ENCODE measurements at places on chromosomes 3 and 15. TPM values are rescaled to one million over a fixed set of nuclear protein-coding genes. Genes with fewer than 3 reads are reported as not detected.
A peak's percentile ranks its signal among the peaks of the same experiment; 100 is the strongest.

The CCR9 gene
- total RNA-seq, result 0.09 TPM

The NOX5 gene
- total RNA-seq, result 0.09 TPM

The LEKR1 gene
- 0.27 TPM for total RNA-seq

The TPRG1 gene
- 2.7 TPM for total RNA-seq

- H3K27ac ChIP-seq, result no peak overlapping the region
- no peaks in the 10 kb centered on the region for H3K36me3 ChIP-seq
- no peak for DNase-seq
- H3K27me3 ChIP-seq, result peaks cover 34% of the 10 kb centered on the region
Observed at GRCh38 chr3:129046037-129046731, 14.4 kb upstream of the GP9 start.

DNA sequence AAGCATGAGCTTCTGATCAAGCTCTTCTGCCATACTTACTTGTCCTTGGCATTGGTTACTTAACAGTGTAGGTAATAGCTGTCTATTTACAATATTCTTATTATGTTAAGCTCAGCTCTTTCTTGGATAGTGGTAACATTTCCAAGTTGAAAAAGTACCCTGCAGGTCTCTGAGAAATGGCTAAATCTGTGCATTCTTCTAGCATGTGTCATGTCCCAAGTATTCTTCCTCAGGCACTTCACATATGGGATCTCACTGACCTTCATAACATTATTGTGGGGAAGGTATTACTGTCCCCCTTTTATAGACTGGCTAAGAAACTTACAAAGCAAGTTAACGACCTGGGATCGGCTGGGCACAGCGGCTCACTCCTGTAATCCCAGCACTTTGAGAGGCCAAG, 236.1 kb downstream of the RORA start:
- H3K4me1 ChIP-seq, result peaks cover 9% of the 10 kb centered on the region
- no peak overlapping the region for H3K27ac ChIP-seq
- H3K27me3 ChIP-seq, result no peaks in the 10 kb centered on the region
- DNase-seq, result no peak
- no peak overlapping the region for H3K4me3 ChIP-seq

DNA sequence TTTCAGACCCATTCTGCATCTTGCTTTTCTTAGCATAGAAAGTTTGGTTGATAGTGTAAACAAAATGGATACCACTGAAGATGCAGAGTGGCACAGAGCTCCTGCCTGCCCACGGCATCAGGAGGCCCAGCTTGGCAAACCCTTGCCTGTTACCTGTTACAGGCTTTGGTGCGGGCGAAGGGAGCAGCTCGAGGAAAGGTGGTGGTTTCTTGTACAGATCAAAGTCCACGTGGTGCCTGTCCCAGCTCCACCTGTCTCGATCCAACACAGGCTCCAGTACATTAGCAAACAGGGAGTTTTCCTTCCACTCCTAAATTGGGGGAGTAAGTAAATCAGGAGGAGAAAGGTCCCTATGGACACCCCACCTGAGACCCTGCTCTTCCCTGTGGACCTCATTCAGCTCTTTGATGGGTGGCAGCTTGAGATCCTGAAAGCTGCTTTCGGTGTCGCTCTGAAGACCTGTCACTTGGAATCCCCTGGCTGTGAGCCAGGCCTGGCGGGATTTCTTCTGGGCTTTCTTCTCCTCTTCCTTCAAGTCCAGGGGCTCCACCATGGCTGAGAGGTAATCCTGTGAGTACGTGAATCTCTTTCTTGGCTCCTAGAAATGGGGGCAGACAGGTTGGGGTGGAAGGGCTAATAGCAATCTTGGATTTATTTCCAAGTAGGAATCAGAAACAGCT, 35.7 kb downstream of the ACAD9 start:
- DNase-seq, result no peak
- H3K36me3 ChIP-seq, result peaks cover 65% of the 10 kb centered on the region
- H3K27me3 ChIP-seq, result no peaks in the 10 kb centered on the region

- peaks cover 4% of the 10 kb centered on the region for H3K27me3 ChIP-seq
- H3K36me3 ChIP-seq, result no peaks in the 10 kb centered on the region
- no peaks in the 10 kb centered on the region for H3K4me1 ChIP-seq
- no peak for DNase-seq
Observed at GRCh38 chr15:75827691-75828090, 15.6 kb upstream of the UBE2Q2 start.

GRCh38 chr3:53016236-53016635, 29.6 kb downstream of the SFMBT1 start:
- no peaks in the 10 kb centered on the region for H3K36me3 ChIP-seq
- no peak for DNase-seq
- H3K4me1 ChIP-seq, result no peaks in the 10 kb centered on the region
- H3K27ac ChIP-seq, result no peak overlapping the region
- no peak overlapping the region for H3K4me3 ChIP-seq
- no peaks in the 10 kb centered on the region for H3K27me3 ChIP-seq

DNA sequence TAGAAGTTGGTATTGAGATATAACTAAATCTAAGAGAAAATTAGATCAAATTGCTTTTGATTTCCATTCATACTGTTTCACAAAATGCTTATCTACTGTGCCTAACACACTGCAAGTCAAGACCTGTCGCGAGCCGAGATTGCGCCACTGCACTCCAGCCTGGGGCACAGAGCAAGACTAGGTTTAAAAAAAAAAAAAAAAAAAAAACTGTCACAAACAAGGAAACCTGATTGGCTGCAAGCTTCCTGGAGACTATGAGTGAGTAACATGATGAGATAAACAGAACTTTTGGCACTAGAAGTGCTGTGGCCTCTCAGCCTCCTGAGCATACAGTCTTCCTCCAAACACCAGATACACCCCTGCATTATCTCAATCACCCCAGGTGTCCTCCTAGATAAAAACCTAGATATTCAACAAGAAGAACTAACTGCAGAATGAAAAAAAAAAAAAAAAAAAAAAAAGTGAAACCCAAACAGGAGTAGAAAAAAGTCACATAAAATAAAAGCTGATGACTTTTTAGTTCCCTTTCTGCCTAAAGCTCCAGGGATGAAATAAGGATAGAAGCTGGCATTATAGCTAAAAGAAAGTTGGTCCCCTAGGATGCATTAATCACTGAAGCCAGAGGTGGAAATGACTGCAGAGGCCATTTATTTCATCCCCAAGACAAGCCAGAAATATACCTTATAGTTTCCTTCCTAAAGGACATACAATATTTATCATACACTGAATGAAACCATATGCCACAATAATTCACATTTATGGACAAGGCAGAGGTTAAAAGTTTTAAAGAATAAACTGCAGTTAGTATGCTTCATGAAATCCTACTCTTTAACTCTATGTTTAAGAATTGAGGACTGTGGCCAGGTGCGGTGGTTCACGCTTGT, 82.4 kb downstream of the P3H2 start:
- no peak overlapping the region for H3K4me3 ChIP-seq
- peak overlapping the region; percentile 56 for H3K27ac ChIP-seq
- no peaks in the 10 kb centered on the region for H3K27me3 ChIP-seq

GRCh38 chr3:56869157-56869889, 67.6 kb upstream of the ARHGEF3 start:
- no peak overlapping the region for H3K27ac ChIP-seq
- H3K4me1 ChIP-seq, result no peaks in the 10 kb centered on the region
- H3K27me3 ChIP-seq, result no peaks in the 10 kb centered on the region
- DNase-seq, result no peak

GRCh38 chr15:60580650-60581376, 101.9 kb upstream of the ICE2 start:
- no peaks in the 10 kb centered on the region for H3K4me1 ChIP-seq
- H3K27me3 ChIP-seq, result no peaks in the 10 kb centered on the region
- no peak for DNase-seq
- no peak overlapping the region for H3K4me3 ChIP-seq
- no peak overlapping the region for H3K27ac ChIP-seq

DNA sequence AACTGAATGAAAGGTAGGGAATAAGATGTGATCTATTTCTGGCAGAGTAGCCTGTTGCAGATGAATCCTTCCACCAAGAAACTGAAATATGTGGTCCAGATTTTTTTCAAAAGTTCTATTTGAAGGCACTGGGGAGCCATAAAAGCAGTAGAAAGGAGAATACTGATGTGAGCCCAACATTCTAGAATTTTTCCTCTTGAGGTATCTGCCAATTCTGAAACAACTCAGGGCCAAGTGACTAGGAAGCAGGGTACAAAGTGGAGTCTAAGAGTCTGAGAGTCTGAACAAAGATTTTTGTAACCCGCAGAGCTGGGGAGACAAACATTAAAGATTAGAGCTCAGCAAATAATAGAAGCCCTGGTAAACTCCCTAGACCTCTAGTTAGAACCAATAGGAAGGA, 58.3 kb upstream of the SLCO3A1 start:
- no peaks in the 10 kb centered on the region for H3K27me3 ChIP-seq
- no peak overlapping the region for H3K4me3 ChIP-seq
- no peak overlapping the region for H3K27ac ChIP-seq
- peak; percentile 67 for DNase-seq
- H3K4me1 ChIP-seq, result no peaks in the 10 kb centered on the region
- no peaks in the 10 kb centered on the region for H3K36me3 ChIP-seq

DNA sequence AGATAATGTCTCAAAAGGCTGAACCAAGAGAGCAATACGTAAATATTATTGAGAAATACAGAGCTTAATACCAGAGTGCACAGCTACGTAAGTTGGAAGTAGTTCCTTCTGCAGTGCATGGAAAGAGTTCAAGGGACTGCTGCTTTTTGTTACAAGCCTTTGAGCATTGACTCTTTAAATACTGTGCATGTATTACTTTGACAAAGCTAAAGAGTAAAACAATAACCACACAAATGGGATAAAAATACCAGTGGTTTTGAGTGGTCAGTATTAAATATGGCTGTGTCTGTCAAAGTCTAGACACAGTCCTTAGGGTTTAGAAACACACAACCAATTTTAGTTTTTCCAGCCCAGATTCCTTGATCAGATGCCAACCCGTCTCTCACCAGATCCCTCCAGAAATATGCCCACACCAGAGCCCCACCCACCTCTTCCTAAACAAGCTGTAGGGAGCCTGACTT, 62.1 kb downstream of the SSR3 start:
- no peaks in the 10 kb centered on the region for H3K27me3 ChIP-seq
- no peaks in the 10 kb centered on the region for H3K36me3 ChIP-seq
- no peak overlapping the region for H3K27ac ChIP-seq
- no peaks in the 10 kb centered on the region for H3K4me1 ChIP-seq

DNA sequence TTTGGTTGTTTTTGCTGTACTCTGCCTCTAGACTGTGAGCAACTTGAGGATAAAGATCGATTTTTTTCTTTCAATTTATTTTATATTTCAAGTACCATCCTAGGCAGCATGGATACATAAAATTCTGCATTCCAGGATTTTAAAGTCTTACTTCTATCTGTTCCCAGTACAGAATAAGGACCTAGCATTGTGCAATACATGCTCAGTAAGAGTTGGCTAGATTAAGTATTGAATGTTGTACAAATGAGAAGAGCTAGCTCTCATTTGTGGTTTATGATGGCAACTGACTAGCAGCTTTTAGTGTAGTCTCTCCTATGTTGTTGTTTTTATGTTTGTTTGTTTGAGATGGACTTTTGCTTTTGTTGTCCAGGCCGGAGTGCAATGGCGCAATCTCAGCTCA, 222.7 kb downstream of the TP63 start:
- no peak overlapping the region for H3K4me3 ChIP-seq
- H3K27ac ChIP-seq, result no peak overlapping the region
- no peaks in the 10 kb centered on the region for H3K36me3 ChIP-seq
- H3K27me3 ChIP-seq, result no peaks in the 10 kb centered on the region
- no peaks in the 10 kb centered on the region for H3K4me1 ChIP-seq

- no peak for DNase-seq
- H3K27me3 ChIP-seq, result peaks cover 3% of the 10 kb centered on the region
- no peak overlapping the region for H3K27ac ChIP-seq
- no peaks in the 10 kb centered on the region for H3K4me1 ChIP-seq
- H3K4me3 ChIP-seq, result no peak overlapping the region
- no peaks in the 10 kb centered on the region for H3K36me3 ChIP-seq
Observed at GRCh38 chr3:195015021-195015420, 255.9 kb downstream of the XXYLT1 start.

DNA sequence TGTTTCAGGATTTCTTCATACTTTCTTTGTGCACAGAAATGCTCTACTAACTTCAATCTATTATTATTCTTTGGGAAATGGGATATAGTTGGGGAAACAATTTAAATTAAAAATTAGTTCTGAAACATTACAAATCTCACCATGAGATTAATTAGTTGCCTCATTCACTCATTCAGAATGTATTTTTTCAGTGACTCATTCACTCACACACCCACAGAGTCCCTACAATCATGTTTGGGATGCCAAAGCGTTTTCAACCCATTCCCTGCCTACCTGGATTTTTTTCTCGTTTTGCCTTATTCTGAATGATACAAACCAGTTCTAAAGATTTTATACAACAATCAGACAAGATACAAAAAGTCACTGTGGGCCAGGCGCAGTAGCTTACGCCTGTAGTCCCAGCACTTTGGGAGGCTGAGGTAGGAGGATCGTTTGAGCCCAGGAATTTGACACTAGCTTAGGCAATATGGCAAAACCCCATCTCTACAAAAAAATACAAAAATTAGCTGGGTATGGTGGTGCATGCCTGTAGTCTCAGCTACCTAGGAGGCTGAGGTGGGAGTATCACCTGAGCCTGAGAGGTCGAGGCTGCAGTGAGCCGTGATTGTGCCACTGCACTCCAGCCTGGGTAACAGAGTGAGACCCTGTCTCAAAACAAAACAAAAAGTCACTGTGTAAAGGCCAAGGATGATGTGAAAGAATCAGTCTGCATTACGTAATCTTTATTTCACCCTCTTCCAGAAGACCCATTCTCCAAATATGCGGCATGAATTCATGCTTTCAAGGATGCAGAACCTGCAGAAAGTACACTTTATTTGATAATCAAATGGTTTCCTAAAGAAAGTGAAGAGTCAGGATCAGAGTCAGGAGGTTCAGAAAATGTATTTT, 34.8 kb upstream of the ARHGEF3 start:
- no peak overlapping the region for H3K27ac ChIP-seq
- no peaks in the 10 kb centered on the region for H3K27me3 ChIP-seq
- no peaks in the 10 kb centered on the region for H3K36me3 ChIP-seq
- DNase-seq, result no peak
- peaks cover 14% of the 10 kb centered on the region for H3K4me1 ChIP-seq
- H3K4me3 ChIP-seq, result no peak overlapping the region

- no peaks in the 10 kb centered on the region for H3K27me3 ChIP-seq
- no peaks in the 10 kb centered on the region for H3K4me1 ChIP-seq
- no peaks in the 10 kb centered on the region for H3K36me3 ChIP-seq
- no peak for DNase-seq
Observed at GRCh38 chr3:111692593-111693552, 97.7 kb upstream of the ZBED2 start.

- H3K36me3 ChIP-seq, result no peaks in the 10 kb centered on the region
- H3K27ac ChIP-seq, result no peak overlapping the region
- H3K27me3 ChIP-seq, result no peaks in the 10 kb centered on the region
- DNase-seq, result peak; percentile 10
- no peaks in the 10 kb centered on the region for H3K4me1 ChIP-seq
Observed at GRCh38 chr15:54046093-54046492, 67.9 kb downstream of the UNC13C start.

- DNase-seq, result peak; percentile 76
- H3K4me3 ChIP-seq, result no peak overlapping the region
- no peaks in the 10 kb centered on the region for H3K36me3 ChIP-seq
- no peaks in the 10 kb centered on the region for H3K4me1 ChIP-seq
- H3K27me3 ChIP-seq, result no peaks in the 10 kb centered on the region
Observed at GRCh38 chr15:95687061-95687460, 643.4 kb upstream of the NR2F2 start.
